Panc1 (cell line): ENCODE measurements at places on chromosomes 5 and 9.

DNA sequence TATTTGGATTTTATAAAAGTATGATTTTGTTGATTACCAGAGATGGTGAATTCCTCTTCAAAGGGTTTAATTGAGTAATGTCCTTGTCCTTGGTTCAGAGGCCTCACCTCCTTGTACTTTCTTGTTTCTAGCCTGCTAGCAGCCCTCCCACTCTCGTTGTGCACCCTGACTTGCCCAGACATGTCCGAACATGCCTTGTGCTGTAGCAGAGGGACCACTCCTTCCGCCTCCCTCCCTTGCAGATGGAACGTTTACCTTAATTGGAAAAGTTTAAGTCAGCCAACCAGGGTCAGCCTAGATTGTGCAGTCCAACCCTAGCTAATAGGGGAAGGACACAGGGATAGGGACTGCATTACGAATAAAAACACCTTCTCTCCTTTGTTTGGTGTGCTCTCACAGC, 406.9 kb upstream of the NMUR2 start:
- no peak for DNase-seq

DNA sequence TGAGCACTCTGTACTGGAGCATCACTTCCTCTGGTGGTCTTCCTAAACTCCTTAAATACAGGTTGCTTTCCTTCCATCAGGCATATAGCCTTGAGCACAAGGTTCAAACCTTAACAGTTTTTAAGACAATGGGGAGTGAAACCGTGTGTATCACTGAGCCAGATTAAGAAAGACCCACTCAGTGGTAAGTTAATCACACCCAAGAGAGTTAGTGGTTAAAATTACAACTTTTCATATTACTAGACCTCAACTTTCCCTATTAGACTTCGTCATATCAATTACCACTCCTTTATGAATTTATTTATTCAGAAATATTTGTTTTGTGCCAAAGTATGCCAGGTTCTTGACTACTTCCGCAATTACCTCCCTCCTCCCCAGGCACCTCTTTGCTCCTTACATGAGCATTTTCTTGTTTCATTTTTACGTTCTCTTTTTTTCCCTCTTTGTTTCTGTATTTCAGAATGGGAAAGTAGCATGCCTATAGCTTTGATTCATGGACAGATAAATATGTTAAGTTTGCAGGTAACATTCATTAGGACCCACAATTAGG, 351.0 kb downstream of the KIAA0825 start:
- no peak for DNase-seq

DNA sequence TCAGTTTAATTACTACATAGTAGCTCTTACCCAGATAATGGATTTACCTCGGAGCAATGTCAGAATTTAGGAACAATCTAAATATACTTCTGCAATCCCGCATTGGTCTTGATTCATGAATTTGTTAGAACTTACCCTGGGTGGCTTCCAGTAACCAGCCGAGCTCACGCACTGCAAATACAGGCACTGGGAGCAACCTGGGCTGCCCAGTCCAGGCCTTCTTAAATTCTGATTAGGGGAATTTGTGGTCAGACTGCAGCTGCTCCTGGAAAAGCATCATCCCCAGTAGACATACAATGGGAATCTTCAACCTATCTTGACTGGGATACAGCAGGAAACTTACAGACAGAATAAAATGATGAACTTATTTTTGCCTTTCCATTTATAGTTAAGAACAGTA, 270.3 kb downstream of the SPOCK1 start:
- DNase-seq = no peak

DNA sequence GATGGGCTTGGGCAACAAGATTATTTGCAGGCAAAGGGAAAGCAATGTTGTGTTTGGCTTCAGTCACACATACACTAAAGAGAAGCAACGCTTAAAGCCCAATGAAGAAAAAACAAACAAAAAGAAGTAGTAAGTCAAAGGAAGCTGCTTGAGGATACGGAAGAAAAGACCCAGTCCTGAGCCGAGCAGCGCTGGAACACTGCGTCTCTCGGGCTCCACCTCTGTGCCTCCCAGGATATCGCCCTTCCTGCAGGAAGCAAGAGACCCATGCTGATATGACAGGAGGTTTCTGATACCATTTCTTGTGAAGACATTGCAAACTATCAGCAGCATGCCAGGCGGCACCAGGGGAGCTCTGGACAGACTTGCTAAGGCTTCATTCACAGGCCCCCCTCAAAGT, 9.9 kb downstream of the GNAQ start:
- DNase-seq = no peak

GRCh38 chr9:108766626-108767161, 89.1 kb downstream of the ACTL7B start:
- no peak for DNase-seq

DNA sequence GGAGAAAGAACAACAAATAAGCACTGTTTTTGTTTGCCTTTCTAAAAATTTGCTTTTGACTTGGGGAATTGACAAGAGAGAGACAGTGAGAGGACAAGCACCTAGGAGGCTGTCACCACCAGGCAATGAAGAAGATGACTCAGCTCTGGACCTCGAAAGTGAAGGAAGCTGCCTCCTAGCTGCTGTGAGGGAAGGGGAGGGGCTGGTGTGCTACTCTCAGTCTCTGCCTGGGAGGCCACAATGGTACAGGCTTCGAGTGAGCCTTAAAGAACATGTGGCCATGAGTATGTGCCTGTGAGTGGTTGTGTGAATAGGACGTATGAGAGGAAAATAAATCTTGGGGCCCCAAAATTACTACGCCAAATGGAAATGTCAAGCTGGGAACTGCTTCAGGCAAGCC, 7.1 kb upstream of the PLK2 start:
- no peak for DNase-seq

DNA sequence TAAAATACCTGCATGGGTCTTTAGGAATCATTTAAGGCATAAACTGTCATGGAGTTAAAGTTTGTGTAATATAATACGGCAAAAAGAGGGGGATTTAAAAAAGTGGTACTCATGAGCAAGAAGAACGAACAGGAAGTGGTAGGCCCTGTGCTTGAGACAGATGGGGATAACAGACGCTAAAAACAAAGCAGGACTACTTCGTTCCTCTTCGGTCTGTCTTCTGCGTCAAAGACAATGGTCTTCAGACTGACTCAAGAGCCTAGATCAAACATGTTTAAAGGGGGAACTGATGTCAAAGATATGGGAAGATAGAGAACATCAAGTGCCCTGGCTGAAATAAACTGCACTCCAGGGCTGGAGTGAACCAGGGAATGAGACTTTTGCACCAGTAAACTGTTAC, 59.8 kb upstream of the RFX3 start:
- DNase-seq = no peak

- no peak for DNase-seq
Observed at GRCh38 chr5:54018438-54018837, 291.9 kb downstream of the ARL15 start.
